Vagina (tissue), 2 donors: ENCODE measurements at places on chromosomes 12 and 14.

- no peak for DNase-seq
Measured at GRCh38 chr12:22101749-22102243, 55.8 kb downstream of the CMAS start.

DNA sequence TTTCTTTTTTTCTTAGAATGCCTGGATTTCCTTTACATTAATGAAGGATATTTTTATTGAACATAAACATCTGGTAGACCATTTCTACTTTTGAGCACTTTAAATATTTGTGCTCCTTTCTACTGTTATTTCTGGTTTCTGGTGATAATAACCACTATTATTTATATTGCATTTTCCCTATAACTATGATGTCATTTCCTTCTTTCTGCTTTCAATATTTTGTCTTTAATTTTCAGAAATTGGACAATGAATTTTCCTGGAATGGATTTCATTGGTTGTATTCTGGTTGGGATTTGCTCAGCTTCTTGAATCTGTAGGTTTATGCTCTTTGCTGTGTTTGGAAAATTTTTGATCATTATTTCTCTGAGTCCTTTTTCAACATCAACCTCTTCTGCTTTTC is 5.2 kb upstream of the PRH1 start:
- no peak for DNase-seq

DNA sequence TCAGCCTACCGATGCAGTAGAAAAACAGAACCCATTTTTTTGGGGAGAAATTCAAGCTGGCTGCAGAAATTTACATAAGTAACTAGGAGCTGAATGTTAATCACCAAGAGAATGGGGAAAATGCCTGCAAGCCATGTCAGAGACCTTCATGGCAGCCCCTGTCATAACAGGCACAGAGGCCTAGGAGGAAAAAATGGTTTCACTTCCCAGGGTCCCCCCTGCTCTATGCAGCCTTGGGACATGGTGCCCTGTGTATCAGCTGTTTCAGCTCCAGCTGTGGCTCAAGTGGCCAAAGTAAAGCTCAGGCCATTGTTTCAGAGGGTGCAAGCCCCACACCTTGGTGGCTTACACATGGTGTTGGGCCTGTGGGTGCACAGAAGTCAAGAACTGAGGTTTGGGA is 842.5 kb downstream of the FLRT2 start:
- DNase-seq: no peak

GRCh38 chr12:54277823-54278276 is 2.1 kb downstream of the CBX5 start:
- no peak for DNase-seq

DNA sequence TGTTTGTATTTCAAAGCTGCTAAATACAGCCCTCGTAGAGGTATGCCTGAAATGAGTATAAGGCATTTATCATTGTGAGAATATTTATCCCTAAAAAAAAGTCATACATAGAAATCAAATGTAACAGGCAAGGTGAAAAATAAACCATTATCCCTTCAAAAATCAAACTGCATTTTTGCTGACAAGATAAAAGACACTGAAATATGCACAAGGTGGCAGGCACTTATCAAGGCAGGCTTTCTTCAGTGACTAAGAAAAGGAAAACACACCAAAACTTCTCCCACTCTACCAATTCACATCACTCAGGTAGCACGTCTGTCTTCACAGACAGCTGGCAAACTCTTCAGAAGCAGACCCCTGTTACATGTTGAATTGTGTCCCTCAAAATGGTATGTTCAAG is 23.6 kb downstream of the ARMH4 start:
- no peak for DNase-seq

DNA sequence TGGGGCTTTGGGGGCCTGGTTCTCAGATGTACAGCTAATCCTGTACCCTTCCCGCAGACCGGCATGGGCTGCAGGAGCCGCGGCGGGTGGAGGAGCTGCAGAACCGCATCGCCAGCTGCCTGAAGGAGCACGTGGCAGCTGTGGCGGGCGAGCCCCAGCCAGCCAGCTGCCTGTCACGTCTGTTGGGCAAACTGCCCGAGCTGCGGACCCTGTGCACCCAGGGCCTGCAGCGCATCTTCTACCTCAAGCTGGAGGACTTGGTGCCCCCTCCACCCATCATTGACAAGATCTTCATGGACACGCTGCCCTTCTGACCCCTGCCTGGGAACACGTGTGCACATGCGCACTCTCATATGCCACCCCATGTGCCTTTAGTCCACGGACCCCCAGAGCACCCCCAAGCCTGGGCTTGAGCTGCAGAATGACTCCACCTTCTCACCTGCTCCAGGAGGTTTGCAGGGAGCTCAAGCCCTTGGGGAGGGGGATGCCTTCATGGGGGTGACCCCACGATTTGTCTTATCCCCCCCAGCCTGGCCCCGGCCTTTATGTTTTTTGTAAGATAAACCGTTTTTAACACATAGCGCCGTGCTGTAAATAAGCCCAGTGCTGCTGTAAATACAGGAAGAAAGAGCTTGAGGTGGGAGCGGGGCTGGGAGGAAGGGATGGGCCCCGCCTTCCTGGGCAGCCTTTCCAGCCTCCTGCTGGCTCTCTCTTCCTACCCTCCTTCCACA is 7.6 kb downstream of the NR4A1 start:
- DNase-seq: peak; percentile 92

DNA sequence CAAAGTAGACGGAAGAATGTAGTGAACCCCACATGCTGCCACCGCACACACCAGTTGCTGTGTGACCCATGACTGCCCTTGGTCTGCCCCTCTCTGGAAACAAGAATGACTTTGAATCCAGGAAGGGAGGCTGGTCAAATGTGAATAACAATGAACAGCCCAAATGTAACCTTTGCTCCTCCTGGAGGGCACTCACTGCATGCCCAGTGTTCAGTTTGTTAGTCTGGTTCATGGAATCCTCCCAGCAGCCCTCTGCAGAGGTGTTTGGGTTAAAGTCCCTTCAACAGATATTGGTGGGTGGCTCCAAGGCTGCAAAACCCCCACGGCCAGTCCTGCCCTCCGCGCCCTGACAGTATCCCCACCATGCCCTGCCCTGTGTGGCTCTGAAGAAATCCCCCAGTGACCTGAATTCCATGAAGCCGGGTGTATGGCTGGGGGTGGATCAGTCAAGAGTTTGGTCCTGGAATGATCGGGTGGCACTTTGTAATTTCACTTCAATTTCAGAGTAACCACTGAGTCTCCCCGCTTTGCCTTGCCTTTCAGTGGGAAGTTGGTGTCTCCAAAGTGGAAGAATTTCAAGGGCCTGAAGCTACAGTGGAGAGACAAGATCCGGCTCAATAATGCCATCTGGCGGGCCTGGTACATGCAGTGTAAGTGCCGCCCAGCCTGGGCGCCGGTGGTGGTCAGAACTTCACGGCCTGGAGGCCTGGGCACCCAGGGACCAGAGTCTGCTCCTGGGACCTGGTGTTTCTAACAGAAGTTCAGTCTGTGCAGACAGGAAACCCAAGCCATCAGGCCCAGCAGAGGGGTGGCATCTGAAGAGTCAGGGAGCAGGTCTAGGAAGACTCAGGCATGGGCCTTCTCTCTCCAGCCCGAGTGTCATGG is 47.1 kb downstream of the IL31 start:
- DNase-seq: no peak

DNA sequence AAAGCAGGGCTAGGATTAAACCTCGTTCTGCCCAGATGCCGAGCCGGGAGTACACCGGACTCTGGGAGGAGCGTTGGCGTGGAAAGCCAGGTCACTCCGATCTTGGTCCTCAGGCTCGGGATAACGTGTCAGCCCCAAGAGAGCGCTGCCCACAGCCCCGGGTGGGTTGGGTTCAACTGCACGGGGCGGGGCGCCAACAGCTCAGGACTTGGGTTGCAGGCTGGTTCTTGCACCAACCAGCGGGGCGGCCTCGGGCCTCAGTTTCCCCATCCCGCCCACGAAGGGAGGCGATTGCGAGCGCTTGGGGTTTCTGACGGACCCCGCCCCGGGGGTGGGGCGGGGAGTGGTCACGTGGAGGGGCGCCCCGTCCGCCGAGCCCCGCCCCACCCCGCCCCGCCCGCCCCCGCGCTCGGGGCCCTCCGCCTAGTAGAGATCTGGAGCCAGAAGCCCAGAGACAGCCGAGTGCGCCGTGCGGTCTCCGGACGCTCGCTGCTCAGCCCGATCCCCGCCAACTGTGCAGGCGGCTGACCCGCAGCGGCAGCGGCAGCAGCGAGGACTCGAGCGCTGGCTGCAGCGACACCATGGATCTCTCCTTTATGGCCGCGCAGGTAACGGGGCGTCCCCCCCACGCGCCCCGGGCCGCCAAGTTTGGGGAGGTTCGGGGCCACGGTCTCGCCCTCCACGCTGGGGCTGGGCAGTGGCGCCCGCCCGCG is at the start of gene C14orf132:
C14orf132 (plus strand) TSS at position 443 of the 713 bp plus-strand sequence; CDS start at position 582, 139 bp downstream.
- DNase-seq: no peak

DNA sequence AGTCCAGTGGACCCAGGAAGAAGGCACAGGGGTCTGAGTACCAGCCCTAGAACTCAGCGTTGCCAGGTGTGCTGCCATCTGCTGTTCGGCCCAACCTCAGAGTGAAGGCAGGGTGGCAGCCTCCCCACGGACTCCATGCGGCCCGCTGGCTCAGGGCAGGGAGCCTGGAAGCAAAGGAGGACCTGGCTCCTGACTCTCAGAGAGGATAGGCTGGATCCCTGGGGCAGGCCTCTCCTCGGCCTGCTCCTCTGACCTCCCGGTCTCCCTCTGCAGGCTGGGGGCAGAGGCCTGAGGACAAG is 10.1 kb downstream of the MCRS1 start:
- no peak for DNase-seq

- DNase-seq: no peak
Measured at GRCh38 chr12:103494734-103495468, 867 bp downstream of the C12orf42 start.

- no peak for DNase-seq
Measured at GRCh38 chr12:16884056-16884455, 278.1 kb upstream of the LMO3 start.

- no peak for DNase-seq
Measured at GRCh38 chr14:78576437-78577166, 406.4 kb downstream of the NRXN3 start.

GRCh38 chr14:91509878-91510170 is 286 bp downstream of the PPP4R3A start:
- no peak for DNase-seq

DNA sequence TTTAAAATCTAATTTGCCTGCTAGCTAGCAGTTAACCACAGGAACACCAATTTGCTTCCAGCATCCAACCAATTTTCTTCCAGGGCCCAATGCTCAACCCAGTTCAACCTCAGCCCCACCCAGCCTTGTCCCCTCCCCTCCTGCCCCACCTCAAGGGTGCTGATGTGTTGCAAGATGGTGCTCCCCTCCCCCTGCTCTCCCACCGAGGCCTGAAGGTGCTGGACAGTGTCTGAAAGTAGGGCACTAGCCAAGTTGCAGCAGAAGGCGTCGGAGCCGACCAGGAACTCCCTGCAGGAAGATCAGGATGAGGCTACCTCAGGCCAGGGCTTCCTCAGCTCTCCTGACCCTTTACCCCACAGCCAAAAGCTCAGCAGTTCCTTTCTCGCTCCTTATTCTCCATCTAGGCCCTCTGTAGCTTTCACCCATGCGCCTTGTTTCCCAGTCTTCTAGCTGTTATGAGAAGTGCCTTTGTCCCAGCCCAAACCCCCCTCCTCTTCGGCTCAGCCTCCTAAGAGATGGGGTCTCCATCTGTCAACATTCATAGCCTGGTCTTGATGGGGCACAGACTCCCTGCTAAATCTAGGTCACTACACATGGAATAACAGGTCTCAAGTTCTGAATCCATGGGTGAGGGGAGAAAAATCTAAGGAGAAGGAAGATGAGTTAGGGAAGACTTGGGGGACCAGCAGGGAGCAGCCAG is 3.6 kb downstream of the STAT6 start:
- DNase-seq: peak; percentile 87

GRCh38 chr14:105390849-105391500 is 7.4 kb upstream of the TEX22 start:
- DNase-seq: no peak

DNA sequence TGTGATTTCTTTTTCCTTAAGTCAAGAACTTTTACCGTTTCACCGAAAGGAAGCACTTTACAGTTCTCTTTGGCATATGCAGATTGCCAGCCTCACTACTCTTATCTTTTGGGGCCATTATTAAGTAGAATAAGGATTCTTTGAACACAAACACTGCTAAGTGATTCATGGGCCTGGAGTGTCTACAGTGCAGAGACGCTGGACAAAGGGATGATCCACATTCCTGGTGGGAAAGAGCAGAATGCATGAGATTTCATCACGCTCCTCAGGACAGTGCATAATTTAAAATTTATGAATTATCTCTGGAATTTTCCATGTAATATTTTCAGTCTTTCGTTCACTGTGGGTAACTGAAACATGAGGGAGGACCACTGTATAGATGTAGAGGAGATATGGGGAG is 90.2 kb downstream of the TTLL5 start:
- DNase-seq: no peak

DNA sequence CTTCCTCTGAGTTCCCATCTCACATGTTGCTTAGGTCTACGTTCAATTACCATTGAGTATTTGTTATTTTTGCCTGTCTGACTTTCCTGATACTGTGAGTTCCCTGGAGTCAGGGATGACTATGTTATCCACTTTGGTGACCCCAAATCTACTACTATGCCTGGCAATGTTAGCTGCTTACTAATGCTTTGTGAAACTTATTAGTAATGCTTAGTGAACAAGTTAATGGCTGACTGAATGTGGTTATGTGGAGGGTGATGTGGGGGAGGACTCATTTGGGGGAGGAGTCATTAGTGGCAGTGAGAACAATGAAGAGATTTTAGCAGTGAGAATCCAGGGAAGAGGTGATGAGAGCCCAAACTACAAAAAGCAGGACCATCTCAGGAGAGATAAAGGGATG is 121.6 kb downstream of the KTN1 start:
- DNase-seq: no peak

- no peak for DNase-seq
Measured at GRCh38 chr14:86672080-86672479, 1142.1 kb downstream of the FLRT2 start.

- DNase-seq: no peak
Measured at GRCh38 chr12:101166866-101167265, 43.2 kb downstream of the SLC5A8 start.

- DNase-seq: no peak
Measured at GRCh38 chr12:42786400-42787148, 197.0 kb upstream of the PRICKLE1 start.

GRCh38 chr12:15856097-15856982 is 25.8 kb upstream of the STRAP start:
- DNase-seq: no peak

DNA sequence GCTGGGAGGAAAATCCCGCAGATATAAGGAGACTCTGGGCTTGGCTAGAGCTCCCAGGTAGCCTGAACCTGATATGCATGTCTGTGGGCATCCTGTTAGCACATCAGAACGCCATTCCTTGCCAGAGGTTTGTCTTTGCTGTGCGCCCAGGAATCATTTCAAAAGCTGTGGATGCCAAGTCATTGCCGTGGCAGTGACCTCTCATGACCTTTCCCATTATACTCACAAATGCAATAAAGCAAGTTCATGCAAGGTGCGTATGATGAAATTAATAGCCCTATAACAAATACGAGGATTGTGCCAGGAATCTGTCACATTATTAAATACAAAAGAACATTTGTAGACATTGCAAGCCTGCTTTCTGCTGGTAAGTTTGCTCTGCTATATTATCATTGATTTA is 229.1 kb upstream of the PELI2 start:
- no peak for DNase-seq
